ENCODE measurements at places on chromosomes 1 and 21.

GRCh38 chr1:38745476-38746401, 113.8 kb downstream of the RRAGC start:
- no peak for DNase-seq

DNA sequence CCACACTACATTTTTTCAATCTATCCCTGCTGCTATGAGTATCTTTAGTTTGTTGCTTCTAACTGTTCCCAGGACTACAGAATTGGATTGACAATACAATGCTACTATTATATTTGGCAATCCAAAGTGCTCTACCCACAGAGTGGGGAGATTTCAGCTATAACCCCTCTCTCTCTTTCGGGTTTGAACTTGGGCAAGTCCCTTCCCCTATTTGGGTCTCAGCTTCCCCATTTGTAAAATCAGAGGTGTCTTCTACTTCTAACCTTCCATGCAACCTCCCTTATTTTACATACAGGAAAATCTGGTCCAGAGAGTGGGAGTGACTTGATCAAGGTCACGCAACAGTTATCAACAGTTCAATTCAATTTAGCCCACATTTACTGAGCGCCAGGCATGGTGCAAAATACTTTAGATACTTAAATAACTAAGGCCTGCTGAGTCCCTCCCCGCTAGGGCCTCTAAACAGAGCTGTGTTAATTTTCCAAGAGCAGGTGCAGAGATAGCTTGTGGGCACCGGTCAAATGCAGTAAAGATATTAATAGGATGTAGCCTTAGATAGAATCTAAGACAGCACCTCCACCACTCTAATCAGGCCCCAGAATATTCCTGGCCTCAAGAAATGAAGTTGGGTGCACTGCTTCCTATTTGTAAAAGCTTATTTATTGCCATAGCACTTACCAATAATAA, 9.4 kb upstream of the GPX7 start:
- no peak for DNase-seq

DNA sequence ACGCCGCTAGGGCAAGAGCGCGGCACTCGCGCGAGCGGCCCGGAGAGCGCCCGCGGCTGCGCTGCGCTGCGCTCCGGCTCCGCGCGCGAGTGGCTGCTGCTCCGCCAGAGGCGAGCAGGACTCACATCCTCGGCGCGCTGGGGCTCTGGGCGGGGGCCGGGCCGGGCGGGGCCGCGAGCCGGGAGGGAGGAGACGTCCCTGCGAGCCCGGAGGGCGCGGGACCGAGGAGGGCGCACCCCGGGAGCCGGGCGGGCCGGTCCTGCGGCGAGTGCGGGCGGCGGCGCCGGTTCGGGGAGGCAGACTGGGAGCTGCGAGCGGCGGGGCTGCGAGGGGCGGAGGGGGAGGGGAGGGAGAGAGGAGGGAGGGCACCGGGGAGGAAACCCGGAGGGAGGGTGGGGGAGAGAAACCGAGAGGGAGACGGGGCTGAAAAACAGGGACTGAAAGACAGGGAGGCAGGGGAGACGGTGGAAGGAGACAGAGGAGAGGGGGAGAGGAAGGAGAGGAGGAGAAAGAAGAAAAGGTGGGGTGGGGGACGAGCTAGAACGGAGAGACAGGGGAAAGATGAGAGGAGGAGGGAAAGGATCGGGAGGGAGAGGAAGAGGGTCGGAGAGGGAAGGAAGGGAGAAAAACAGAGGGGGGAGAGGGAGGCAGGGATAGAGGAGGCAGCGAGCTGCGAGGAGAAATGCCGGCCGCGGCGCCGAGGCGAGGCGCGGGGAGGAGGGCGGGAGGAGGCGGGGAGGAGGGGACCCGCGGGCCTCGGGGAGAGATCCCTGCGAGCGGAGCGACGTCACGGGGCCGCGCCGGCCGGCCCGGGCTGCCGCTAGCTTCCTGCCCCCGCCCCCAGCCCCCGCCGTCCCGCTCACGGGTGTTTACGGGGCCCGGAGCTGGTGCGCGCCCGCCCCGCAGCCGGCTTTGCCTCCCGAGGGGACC, at the start of gene CAMK2N1:
Gene CAMK2N1, minus strand, starts transcription at position 684 of the 930 bp plus-strand sequence. CDS start 831 bp downstream, outside the sequence.
- peak; percentile 36 for DNase-seq

DNA sequence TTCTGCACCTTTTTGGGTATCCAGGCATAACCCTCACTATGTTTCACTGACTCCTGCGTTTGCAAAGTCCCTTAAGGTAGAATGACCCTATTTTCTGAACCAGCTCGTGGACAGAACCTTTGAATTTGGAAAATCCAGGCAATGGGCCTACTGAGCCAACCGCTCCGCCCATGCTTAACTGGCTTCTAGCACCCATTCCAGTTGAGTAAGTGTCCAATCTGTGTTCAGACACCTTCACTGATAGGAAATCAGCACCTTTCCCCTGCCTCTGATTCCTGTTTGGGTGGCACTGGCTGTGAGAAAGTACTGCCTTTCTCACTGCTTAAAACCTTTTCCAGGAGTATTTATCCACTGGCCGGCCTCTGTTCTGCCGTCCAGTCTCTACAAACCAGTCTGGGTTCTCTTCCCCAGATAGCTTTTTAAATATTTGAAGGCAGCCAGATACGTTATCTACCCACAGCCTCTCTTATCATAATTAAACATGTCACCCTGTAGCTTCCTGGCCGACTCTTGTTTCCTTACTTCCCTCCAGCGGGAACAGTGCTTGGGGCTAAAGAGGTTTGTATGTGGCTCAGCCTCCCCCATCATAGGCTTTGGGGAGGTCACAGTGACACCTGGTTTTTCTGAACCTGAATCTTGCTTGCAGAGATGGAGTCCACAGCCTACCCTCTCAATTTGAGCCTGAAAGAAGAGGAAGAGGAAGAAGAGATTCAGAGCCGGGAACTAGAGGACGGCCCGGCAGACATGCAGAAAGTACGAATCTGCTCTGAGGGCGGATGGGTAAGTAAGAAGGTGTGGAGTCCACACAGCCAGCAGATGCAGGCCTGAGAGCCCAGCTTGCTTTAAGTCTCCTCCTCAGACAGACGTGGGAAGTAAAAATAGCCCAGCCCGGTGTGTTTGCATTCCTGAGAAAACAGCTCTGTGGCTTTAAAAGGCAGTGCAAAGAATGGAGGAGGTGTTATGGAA, 1.3 kb downstream of the POGK start:
- no peak for DNase-seq

DNA sequence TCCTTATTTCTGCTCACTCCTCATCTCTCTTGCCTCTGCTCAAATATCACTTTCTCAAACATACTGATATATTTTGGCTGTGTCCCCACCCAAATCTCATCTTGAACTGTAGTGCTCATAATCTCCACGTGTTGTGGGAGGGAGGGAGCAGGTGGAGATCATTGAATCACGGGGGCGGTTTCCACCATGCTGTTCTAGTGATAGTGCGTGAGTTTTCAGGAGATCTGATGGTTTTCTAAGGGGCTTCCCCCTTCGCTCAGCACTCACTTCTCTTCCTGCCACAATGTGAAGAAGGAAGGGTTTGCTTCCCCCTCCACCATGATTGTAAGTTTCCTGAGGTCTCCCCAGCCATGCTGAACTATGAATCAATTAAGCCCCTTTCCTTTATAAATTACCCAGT, 26.6 kb downstream of the ZBTB8OS start:
- no peak for DNase-seq

GRCh38 chr1:9874959-9875635, 35.0 kb downstream of the CTNNBIP1 start:
- peak; percentile 59 for DNase-seq

- no peak for DNase-seq
Measured at GRCh38 chr1:223244366-223245103, 101.5 kb upstream of the TLR5 start.

DNA sequence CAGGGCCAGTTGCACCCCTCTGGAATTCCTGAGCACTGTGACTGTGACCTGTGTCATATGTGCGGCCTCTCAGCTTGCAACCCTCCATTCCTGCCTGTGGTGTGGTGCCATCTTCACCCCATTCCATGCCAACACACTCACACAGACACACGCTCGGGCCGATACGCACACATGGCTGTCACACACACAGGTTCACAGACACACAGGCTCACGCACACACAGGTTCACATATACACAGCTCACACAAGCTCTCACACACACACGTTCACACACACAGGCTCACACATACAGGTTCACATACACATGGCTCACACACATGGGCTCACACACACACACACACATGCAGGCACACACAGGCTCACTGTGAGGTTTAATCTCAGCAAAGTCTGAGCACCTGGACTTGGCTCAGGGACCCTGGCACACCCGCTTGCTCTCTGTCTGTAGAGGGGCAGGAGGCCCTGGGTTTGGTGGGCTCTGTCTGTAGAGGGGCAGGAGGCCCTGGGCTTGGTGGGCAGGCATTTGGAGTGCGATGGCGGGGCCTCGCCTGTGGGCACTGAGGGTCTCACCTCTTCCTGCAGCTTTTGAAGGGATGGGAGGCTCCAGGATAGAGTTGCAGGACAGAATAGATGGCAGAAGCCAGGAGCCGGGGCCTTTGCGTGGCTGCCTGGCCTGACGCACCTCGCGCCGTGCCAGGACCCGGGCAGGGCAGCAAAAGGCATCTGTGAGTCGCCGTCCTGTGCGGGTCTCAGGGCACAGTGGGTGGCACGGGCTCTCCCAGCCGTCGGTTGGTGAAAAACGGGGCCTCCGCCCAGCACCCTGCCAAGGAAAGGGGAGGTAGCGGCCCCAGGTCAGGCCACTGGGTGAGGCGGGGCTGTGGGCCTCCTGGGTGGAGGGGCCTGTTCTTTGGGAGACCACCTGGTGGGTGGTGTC, 17.1 kb downstream of the COL18A1 start:
- DNase-seq: no peak

All from activated B cell treated with CpG ODN at 0.5 μM for 24 hours (primary cell).